Mammary epithelial cell (primary cell): ENCODE measurements at places on chromosomes 7 and 10. TPM values are rescaled to one million over a fixed set of nuclear protein-coding genes. Genes with fewer than 3 reads are reported as not detected.

Gene PLPP4
- total RNA-seq = 0.35 and 0.48 TPM in 2 replicates

Gene LRRD1
- total RNA-seq = under 0.01 TPM

Gene LIPF
- total RNA-seq = not detected in 2 replicates

Gene GBX1
- total RNA-seq = not detected

Gene MGMT
- total RNA-seq = 22.2 and 23.8 TPM in 2 replicates

Gene NME8
- not detected for total RNA-seq

Gene SPDYE17
- not detected in 2 replicates for total RNA-seq

Gene DPYSL4
- total RNA-seq = 3.0 TPM

Gene KCP
- 0.50 TPM for total RNA-seq

Gene IDI2
- total RNA-seq = not detected

Gene MMRN2
- total RNA-seq = 8.5 TPM

Gene RALA
- total RNA-seq = 15.2 TPM

Gene SEPTIN7
- total RNA-seq = 137 TPM

Gene ZNF365
- total RNA-seq = 13.0 TPM

Gene CTAGE6
- not detected for total RNA-seq

Gene STOX1
- total RNA-seq = 0.07 TPM in 1 of 2 replicates, not detected in the other

Gene SPDYE16
- total RNA-seq = not detected in 2 replicates

Gene UTF1
- not detected in 2 replicates for total RNA-seq

Gene AKR1C4
- total RNA-seq = not detected

Gene PAPSS2
- 3.8 TPM for total RNA-seq

Gene SYNPO2L
- total RNA-seq = not detected in 2 replicates

Gene ADIRF
- total RNA-seq = 165 and 247 TPM in 2 replicates

Gene TRIL
- 4.5 TPM for total RNA-seq

Gene PHKG1
- total RNA-seq = 0.28 and 0.96 TPM in 2 replicates

Gene SLC13A1
- total RNA-seq = not detected in 2 replicates

Gene AMPH
- total RNA-seq = not detected in 2 replicates

Gene PAPOLB
- not detected in 2 replicates for total RNA-seq

Gene PRR15
- 3.2 and 4.5 TPM in 2 replicates for total RNA-seq

Gene SEMA4G
- total RNA-seq = 1.3 and 3.7 TPM in 2 replicates

Gene GDF10
- not detected in 2 replicates for total RNA-seq

Gene GPRIN2
- total RNA-seq = 3.7 TPM

Gene CHAT
- total RNA-seq = not detected

Gene UPK3BL2
- total RNA-seq = 18.8 and 25.9 TPM in 2 replicates

Gene ANKRD61
- not detected for total RNA-seq

Gene CTNNA3
- not detected in 2 replicates for total RNA-seq

Gene TEX47
- total RNA-seq = not detected

Gene MYPN
- total RNA-seq = 3.0 TPM

Gene GIMAP4
- total RNA-seq = not detected in 2 replicates
